Fibroblast of villous mesenchyme (primary cell): ENCODE measurements at places on chromosomes 7 and 10.
A peak's percentile ranks its signal among the peaks of the same experiment; 100 is the strongest.

- DNase-seq: peak; percentile 78
Measured at GRCh38 chr7:36659172-36659516, 65.2 kb downstream of the AOAH start.

- DNase-seq: no peak
Measured at GRCh38 chr7:52297128-52297527, 738.3 kb upstream of the POM121L12 start.

DNA sequence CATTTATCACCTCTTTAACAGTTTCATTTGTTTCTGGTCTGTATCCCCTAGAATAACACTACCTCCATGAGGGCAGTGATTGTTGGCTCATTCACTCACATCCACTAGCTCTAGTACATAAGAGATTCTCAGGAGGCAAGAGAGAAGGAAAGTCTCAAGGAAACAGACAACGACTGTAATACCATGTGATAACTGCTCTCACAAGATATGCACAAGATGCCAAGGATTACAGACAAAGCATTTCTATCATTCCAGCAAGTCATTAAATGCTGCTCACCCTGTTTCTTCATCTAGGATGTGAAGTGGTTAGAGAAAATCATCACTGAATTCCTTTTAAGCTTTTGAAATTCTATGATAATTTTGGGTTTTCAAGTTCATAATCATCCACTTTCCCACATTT, 115.3 kb downstream of the HIBADH start:
- DNase-seq: peak; percentile 58

GRCh38 chr10:70699659-70700174, 27.4 kb downstream of the ADAMTS14 start:
- DNase-seq: no peak

GRCh38 chr10:19595212-19595845, 220.9 kb upstream of the PLXDC2 start:
- no peak for DNase-seq

DNA sequence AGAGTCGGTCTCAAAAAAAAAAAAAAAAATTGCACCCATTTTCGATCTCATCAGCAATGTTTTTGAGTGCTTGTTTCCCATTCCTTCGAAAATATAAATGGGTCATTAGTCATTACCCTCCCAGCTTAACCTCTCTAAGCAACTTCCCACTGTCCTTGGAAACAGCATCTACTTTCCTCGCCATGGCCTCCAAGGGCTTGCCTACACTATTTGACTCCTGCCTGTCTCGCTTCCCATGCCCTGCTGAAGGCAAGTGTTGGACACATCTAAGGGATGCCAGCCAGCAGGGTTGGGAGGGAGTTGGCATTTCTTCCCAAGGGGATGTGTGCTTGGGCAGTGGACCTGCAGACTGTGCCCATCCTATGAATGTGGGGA, 12.7 kb upstream of the RHBDD2 start:
- DNase-seq: peak; percentile 65

DNA sequence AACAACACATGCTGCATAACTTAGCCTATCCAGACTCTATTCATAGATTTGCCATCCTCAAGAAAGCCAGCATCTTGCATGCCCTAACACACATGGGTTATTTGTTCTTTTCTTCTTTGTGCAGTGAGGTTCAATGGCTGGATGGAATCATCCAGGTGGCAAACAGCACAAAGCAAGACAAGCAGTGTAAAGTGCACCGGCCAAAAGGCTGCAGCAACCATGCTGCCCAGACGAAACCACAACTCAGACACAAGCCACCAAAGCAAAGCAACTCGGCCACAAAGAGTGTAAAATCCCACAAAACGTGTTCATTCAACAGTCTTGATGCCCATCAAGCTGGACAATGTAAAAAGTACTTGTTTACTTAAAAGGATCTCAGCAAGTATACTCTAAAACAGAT, 76.9 kb downstream of the PIP4K2A start:
- DNase-seq: no peak

GRCh38 chr7:99557940-99558305, 519 bp upstream of the ZNF655 start:
- no peak for DNase-seq

DNA sequence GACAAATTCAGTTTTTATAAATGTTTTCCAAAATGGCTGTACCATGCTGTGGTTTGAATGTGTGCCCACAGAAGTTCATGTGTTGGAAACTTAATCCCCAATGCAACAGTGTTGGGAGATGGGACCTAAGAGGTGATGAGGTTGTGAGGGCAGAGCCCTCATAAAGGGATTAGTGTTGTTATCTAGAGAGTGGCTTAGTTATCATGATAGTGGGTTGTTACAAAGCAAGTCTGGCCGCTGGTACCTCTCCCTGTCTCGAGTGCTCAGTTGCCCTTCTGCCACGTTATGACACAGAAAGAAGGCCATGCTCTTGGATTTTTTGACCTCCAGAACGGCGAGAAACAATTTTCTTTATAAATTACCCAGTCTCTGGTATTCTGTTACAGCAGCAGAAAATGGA, 119.0 kb downstream of the BTAF1 start:
- DNase-seq: no peak

DNA sequence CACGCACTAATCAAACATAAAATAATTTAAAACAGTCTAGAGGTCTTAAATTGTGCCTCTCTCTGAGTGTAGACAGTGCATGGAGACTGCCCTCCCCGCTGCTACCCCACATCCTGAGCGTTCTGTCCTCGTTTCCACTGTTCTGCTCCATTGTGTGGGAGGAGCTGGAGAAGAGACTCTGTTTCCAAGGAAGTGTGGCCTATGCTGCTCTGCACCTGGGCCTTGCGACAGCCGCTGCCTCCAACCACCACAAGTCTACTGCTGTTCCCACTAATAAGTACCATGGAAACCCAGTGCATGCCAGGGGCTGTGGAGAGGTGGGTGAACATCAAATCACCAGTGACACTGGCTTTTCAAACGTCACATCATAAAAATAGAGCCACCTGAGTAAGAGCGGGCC, 19.6 kb downstream of the NRG3 start:
- no peak for DNase-seq

DNA sequence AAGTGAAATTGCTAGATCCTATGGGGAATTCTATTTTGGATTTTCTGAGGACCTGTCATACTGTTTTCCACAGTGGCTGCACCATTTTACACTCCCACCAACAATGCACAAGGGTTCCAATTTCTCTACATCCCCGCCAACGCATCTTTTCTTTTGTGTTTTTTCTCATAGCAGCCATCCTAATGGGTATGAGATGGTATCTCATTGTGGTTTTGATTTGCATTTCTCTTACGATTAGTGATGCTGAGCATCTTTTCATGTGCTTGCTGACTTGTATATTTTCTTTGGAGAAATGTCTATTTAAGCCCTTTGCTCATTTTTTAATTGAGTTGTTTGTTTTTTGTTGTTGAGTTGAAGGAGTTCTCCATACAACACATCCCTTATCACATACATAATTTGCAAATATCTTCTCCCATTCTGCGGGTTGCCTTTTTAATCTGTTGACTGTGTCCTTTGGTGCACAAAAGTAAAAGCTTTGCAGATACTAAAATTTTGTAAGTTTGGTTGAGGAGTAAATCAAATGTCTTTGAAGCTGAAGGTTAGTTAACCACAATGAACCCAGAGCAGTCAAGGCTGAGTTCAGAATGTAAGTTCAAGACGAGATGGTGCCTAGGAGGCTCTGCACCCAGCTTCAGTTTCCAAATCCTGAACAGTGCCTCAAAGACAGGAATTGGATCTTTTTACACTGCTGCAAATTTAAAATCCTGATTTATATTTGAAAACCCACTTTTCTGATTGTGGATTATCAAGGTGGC, 195.4 kb downstream of the COBL start:
- no peak for DNase-seq

GRCh38 chr7:147707926-147708325, 882.6 kb upstream of the C7orf33 start:
- no peak for DNase-seq

GRCh38 chr7:104967088-104967487, 46.9 kb upstream of the KMT2E start:
- no peak for DNase-seq

- DNase-seq: peak; percentile 42
Measured at GRCh38 chr10:14086596-14086995, 244.1 kb downstream of the FRMD4A start.

DNA sequence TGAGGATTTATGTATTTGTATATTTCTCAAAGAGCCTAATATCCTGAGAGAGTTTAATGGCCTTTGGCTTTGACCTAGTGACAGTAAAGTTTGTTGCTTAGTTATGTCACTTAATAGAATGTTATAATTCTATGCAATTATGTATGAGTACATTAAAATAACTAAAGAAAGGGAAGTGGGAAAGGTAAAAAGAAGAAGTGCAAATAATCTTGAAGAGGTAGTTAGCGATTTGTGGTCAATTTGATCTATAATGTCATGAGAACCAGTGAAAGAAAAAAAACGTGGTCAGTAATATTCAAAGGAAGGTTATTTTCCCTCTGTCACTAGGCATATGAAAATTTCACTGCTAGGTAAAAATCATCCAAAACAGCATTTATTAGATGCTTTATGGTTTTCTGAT, 143.4 kb upstream of the LSM8 start:
- DNase-seq: no peak

DNA sequence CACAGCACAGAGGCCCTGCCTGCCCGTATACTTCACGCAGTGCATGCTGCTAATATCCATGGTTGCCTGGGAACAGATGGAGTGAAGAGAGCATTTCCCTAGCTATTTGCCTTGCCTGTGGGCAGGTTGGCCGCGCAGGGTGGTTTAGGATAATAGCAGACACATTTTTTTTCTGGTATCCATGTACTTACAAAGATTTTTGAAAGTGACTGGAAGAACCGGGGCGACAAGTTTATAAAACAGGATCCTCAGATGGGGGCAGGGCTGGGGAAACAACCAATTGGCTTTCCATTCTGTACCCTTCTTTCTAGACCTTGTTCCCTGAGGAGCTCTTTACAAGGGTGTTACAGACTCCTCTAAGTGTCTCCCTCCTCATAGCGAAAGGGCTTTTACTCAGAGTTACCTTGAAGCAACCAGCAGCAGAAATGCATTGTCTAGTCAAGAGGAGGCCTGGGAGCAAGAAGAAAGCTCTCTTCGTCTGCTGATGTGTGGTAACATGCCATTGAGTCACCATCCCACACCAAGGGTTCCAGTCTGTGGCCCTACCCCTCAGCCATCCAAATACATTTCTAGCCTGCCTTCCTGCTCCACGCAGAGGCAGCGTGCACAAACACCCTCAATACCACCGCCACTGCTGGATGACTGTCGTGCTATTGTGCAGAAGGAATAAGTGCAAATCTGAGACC, 31.5 kb downstream of the MTURN start:
- DNase-seq: no peak

DNA sequence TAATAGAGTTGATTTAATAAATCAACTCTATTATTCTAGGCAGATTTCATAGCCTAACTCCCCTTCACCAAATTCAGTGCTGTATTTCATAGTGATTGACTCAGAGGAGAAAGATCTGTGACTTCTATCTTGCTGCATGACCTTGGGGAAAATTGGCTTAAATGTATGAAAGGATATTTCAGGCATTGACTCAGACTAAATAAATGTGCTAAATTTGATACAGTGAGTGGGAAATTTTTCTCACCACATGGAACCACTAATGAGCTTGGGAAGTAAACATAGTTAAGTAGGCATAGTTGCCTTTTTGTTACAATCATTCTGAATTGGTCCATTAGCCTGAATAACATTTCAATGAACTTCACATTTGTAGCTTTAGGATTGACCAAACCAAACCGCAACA, 89.0 kb upstream of the PRPS1L1 start:
- DNase-seq: no peak

DNA sequence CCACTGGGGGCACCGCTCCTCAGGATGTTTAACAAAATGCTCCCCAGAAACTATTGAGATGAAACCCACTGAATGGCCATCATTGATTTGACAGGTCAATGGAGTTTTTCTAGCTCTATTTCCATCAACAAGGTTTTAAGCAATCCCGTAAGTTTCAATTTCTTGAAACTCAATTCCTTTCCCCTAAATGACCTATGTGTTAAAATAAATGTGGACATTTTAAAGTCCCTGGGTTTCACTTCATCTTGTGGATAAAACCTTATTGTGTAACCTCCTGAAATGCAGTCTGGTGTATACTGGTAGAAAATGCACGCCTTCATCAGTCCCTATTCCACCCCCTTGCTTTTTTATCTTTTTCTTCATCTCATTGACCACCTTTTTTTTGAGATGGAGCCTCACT, 8.9 kb upstream of the C7orf33 start:
- no peak for DNase-seq

DNA sequence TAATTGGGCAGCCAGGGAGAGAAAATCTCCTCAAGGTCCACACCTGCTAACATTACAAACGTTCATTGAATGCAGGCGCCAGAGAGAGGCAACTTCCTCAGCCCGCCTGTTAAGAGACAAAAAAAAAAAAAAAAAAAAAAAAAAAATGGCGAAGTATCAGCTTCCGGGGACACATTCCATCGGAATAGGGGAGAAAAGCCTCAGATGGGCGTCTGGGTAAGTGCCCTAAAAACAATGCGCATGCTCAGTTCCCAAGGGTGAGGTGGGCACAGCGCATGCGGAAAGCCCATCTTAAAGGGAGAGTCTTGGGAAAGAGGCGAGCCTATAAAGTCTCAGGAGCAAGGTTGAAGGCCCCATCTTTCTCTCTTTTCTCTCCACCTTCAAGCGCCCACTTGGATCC, 1139.7 kb upstream of the CELF2 start:
- DNase-seq: peak; percentile 33

- no peak for DNase-seq
Measured at GRCh38 chr10:93027508-93027907, 33.1 kb upstream of the CYP26C1 start.

- DNase-seq: peak; percentile 12
Measured at GRCh38 chr10:125392154-125392553, 231.8 kb upstream of the CTBP2 start.

- no peak for DNase-seq
Measured at GRCh38 chr10:77631241-77631640, 6.4 kb downstream of the KCNMA1 start.

- DNase-seq: peak; percentile 97
Measured at GRCh38 chr7:2104107-2104710, 128.5 kb downstream of the MAD1L1 start.

- peak; percentile 94 for DNase-seq
Measured at GRCh38 chr10:91590142-91590903, 42.5 kb downstream of the PPP1R3C start.

DNA sequence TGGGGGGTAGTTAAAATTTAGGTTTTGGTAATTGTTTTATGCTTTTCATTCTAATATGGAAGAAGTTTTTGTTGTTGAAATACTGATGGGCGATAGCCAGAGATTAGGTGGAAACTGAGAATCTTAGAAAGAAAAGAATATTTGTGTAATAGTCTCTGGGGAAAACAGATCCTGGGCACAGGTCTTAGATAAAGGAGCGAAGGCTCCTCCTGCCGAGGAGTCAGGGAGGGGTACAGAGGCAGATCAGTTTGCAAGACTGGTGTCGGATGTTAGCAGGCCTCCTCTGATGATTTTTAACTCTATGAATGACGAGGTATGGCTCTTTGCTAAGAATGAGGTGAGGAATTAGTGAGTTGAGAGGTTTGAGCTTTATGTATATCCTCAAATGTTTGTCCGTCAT, 339.7 kb downstream of the HGF start:
- DNase-seq: no peak

DNA sequence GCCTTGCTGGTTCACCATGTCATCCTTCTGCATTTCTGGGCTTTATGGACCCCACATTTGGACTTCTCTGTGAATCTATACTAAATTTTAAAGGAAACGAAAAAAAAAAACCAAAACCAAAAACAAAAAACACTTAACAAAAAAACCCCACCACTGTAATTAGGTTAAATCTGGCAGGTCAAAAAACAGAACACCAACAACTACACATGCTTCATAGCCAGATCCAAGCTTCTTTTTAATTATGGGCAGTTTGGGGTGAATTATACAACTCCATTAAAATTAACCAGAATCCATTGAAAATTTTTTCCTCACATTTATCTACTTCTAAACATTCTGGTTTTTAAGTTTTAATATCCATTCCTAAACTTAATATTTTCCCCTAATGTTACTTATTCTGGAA, 58.4 kb downstream of the CDK6 start:
- DNase-seq: no peak
